ENCODE measurements at places on chromosomes 2 and 18.

DNA sequence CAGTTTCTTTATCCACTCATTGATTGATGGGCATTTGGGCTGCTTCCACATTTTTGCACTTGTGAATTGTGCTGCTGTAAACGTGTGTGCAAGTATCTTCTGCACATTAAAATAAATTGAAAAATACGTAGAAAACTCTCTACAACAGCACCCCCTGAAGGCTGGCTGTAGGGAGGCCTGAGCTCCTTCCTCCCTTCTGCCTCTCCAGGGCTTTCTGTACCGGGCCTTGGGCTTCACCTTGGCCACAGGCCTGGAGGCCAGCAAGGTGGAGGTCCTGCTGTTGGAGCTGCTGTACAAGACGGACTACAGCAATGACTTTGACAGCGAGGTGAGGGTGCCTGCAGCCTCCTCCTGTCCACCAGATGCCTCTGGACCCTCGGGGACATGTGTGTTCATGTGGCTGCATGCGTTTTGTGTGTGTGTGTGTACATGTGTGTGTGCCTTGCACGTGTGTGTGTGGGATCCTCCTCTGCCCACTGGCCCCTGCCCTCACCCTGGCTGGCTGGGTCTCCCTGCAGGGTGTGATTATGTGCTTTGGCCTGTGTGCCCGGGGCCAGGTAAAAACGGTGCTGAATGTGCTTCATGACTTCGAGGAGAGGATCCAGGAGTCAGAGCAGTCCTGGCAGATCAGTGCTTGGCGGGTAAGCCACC lies 29.2 kb downstream of the MROH2A start:
- DNase-seq = no peak

DNA sequence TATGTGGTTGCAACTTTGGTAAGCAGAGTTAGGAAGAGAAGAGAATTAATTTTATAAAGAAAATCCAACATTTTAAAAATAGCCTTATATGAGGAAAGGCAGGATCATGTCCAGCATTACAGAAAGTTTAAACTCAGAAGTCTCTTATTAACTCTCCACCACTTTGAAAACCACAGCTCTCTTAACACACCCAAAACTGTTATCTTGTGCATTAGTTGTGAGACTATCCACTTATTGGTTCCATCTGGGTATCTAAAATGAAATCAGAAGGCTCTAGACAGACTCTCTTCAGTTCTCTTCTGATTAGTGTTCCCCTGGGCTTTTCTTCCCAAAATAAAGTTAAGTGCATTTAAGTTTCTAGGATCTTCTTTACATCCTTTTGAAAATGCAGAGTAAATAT lies 251.5 kb downstream of the TXNL1 start:
- no peak for DNase-seq

GRCh38 chr18:73079920-73080319 lies 212.1 kb upstream of the NETO1 start:
- DNase-seq = no peak

DNA sequence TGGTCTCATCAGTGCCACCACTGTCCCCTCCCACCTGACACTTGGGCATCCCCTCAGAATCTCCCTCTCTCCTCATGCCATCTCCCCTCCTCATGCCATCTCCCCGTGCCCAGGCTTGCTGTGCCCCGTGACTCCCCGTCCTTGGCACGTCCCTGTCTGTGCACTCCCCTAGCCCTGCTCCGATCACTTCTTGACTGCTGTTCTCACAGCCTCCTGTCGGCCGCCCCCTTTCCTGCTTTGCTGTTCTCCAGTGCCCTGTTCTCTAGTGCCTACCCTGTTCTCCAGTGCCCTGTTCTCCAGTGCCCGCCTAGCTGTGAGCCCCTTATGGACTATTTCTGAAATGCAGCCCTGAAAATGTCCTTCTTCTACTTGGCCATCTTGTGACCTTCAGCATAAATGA lies 253.8 kb downstream of the ALPK2 start:
- DNase-seq = no peak

- no peak for DNase-seq
These were observed 98.4 kb downstream of the NDUFA10 start for GRCh38 chr2:239926587-239927232.

GRCh38 chr2:235170536-235171521 lies 219.0 kb downstream of the SH3BP4 start:
- no peak for DNase-seq

GRCh38 chr2:134324430-134324829 lies 70.6 kb downstream of the MGAT5 start:
- no peak for DNase-seq

DNA sequence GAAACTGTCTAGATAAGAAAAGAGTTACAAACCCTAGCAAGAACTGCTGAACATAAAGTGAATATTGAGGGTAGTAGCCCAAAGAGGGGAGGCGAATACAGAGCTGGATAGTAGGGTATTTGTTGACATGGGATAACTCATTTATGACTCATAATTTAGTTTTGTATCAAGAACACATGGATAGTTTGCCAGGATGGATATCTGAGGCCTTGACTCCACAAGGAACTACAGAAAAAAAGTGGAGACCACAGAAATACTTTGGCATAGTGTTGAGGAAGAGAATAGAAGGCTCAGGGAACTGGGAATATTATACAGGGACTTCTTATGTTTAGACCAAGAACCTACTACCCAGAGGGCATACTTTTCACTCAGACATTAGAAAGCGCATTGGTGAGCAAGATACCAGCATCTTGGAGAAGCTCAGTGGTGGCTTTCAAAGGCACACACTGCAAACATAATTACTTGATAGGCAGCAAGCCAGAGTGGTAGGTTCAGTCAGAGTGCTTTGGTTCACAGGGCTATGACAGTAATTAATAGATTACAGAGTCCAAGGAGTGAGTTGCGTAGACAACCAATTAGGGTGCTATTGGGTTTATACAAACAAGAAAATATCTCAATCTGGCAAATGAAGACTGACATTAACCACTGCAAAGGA lies 51.9 kb upstream of the ZBTB7C start:
- DNase-seq = no peak

- no peak for DNase-seq
These were observed 401.4 kb downstream of the ALK start for GRCh38 chr2:29520001-29520400.

DNA sequence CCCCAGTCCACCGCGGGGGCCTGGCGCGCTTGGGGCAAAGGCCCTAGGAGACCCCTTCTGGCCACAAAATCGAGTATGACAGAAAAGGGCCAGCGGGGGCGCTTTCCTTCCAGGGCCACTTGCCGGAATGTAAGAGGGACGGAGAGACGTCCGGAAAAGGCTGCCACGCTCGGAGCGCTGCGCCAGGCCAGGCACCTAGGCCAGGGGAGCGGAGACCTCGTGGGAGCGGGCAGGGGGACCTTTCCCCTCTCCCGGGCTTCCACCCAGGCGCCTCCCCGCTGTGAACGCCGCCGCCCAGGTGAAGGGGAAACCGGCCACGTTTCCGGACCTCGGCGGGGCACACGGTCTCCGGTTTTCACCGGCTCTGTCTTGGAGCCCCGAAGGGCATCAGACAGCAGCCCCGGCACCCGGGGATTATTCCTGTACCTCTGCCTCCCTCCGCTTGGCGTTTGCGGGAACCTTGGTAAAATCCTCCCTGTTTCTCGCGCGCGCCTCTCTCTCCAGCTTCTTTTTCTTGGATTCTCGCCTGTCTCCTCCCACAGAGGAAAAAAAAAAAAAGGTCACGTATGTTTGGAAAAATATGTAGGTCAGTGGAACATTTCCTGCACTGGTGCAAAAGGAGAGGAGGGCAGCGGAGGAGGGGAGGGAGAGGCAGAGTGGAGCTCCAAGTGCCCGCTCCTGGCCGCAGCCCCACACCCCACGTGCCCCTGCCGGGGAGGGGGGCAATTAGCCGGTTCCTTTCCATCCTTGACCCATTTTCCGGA lies 1.2 kb upstream of the NPAS2 start:
- no peak for DNase-seq

All from stimulated activated CD8-positive, alpha-beta memory T cell treated with anti-CD3 and anti-CD28 coated beads, Interleukin-15, amount 100 ng/mL, for 4 hours (primary cell).